G401 (cell line): ENCODE measurements at places on chromosomes 2 and 18. TPM values are rescaled to one million over a fixed set of nuclear protein-coding genes. Genes with fewer than 3 reads are reported as not detected.

The TRIM43 gene
- total RNA-seq, result 0.12 and 6.3 TPM in 2 replicates

The WBP1 gene
- 59.6 and 72.2 TPM in 2 replicates for total RNA-seq

The CDH19 gene
- not detected in 2 replicates for total RNA-seq

The ACSL3 gene
- total RNA-seq, result 90.3 and 124 TPM in 2 replicates

The TCF7L1 gene
- total RNA-seq, result 0.37 and 0.44 TPM in 2 replicates

The RTP5 gene
- not detected in 2 replicates for total RNA-seq

The ABCB11 gene
- not detected in 2 replicates for total RNA-seq
